ENCODE measurements at places on chromosomes 4 and X. TPM values are rescaled to one million over a fixed set of nuclear protein-coding genes. Genes with fewer than 3 reads are reported as not detected.

GAB1 gene
- total RNA-seq: 3.6 TPM

GABRA4 gene
- not detected for total RNA-seq

EDA gene
- 0.06 TPM for total RNA-seq

GRCh38 chr4:158065603-158066002 is 107.2 kb downstream of the GASK1B start:
- DNase-seq: no peak

DNA sequence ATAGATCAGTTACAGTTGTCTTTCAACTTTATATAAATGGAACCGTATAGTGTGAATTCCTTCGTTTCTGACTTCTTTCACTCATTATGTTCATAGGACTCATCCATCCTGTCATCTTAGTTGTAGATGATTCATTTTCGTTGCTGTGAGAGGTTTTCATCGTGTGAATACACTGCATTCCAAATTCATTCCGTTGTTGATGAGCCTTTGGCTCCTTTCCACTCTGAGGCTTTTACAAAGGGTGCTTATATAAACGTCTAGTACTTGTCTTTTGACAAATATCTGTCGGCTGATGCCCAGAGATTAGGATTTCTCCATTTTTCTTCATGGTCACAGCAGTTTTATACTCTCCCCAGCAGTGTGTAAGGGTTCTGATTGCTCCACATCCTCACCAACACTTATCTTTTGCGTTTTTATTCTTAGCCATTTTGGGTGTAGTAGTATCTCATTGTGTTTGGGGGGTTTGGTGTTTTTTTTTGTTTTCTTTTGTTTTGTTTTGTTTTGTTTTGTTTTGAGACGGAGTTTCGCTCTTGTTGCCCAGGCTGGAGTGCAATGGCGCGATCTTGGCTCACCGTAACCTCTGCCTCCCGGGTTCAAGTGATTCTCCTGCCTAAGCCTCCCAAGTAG is 48.6 kb downstream of the LRP2BP start:
- peak; percentile 50 for DNase-seq

SOWAHB gene
- total RNA-seq: not detected

- DNase-seq: peak; percentile 24
Observed at GRCh38 chrX:131704136-131704695, 160.3 kb downstream of the OR13H1 start.

GRCh38 chr4:147117431-147117830 is 171.8 kb upstream of the TTC29 start:
- DNase-seq: no peak

- no peak for DNase-seq
Observed at GRCh38 chr4:34512616-34513015, 1731.7 kb downstream of the ARAP2 start.

- DNase-seq: no peak
Observed at GRCh38 chr4:12875640-12876243, 608.4 kb downstream of the RAB28 start.

ADD1 gene
- 142 TPM for total RNA-seq

DNA sequence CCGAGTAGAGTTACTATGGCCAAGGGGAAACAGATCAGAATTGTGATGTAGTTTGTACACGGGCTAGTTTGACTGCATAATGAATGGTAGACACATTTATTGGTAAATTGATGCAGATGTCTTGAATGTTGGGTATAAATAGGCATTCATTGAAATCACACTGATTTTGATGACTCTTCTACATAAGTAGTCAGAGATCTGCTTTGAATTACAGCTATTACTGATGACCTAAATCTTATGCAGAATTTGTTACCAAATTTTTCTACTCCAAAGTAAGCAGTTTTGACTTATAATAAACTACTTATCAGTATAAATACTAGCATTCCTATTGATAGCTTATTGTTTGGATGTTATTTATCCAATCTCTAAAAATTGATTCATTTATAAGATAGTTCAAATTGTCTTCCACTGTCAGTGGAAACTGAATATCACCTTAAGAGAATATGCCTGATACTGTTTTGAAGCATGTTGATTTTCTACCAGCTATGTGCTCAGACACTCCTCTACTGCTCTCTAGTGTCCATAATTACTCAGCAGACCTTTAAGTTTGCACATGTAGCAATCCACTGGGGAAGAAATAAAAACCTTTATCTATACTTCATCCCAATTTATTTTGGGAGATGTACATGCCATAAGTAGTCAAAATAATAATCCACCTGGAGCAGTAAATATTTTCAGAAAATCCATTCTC is 120.3 kb downstream of the RASL11B start:
- peak; percentile 54 for DNase-seq

- DNase-seq: peak; percentile 71
Observed at GRCh38 chrX:15269618-15270521, at the start of gene ASB9. TSS of gene ASB9 (minus strand) at chrX:15270083. CDS start at chrX:15269874, 209 bp downstream.

FMR1NB gene
- total RNA-seq: not detected

- no peak for DNase-seq
Observed at GRCh38 chrX:7927259-7928167, at the start of gene PNPLA4. TSS of gene PNPLA4 (minus strand) at chrX:7927413. CDS start at chrX:7926119, 1,294 bp downstream.

CSAG1 gene
- total RNA-seq: not detected

DNA sequence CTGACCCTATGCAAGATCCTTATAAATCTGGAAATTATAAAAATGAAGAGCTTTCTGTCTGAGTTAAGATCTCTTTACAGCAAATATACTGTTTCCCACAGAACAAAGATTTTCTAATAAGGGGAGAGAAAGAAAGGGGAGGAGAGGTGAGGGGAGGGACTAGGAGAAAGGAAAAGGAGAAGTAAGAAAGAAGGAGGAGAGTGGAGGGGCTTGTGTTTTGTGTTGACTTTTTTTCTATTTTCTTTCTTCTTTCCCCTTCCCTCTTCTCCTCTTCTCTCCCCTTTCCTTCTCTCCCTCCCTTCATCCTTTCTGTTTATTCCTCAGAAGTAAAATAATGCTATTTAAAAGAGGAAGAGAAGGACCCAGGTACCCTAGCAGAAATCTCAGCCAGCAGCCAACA is 6.2 kb downstream of the CXCL6 start:
- no peak for DNase-seq

DNA sequence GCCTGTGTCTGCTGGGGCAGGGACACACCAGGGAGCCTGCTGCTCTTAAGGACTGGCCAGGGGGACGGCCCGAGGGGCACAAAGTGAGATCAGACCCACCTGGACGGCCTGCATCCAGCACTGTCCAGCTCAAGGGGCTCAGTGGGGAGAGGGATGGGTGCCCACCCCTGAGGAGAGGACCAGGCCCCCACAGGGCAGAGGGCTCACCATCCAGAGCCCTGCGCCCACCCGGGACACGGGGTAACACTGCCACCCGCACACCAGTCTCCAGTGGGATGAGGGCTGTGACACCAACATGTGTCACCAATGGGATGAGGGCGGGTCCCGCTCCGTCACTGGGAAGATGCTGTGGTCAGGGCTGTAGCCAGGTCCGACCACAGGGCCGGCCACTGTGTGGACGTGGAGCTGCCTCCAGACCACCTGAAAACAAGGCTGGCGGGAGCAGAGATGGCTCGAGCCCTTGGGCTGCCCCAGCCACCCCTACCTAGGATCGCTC is 13.2 kb downstream of the DGKQ start:
- no peak for DNase-seq

- DNase-seq: no peak
Observed at GRCh38 chr4:148095346-148095923, 346.8 kb downstream of the NR3C2 start.

GRCh38 chr4:80249144-80249543 is 17.3 kb upstream of the FGF5 start:
- DNase-seq: no peak

TEX13D gene
- not detected for total RNA-seq

GRCh38 chrX:45274576-45274975 is 73.9 kb upstream of the DIPK2B start:
- peak; percentile 11 for DNase-seq

- no peak for DNase-seq
Observed at GRCh38 chr4:10977534-10977933, 293.0 kb upstream of the CLNK start.

FGFBP2 gene
- total RNA-seq: not detected

TDO2 gene
- 0.80 TPM for total RNA-seq

- no peak for DNase-seq
Observed at GRCh38 chrX:16250296-16250695, 83.0 kb downstream of the MAGEB17 start.

KCTD8 gene
- not detected for total RNA-seq

DNA sequence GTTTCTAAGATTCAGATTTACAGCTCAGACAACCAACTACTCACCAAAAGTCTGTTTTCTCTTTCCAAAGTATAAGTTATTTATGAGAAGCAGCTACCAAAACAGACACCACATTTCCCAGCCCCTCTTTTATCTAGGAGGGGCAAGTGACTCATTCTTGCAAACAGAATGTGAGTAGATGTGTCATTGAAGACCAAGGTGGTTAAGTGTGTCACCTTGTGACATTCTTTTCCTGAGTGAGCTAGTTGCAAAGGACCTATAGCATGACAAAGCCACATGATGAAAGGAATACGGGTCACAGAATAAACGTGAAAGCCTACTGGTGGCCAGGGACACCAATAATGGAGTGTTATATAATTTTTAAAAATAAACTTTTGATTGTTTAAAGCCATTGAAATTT is 50.0 kb downstream of the SLC7A11 start:
- peak; percentile 60 for DNase-seq
